ENCODE measurements at places on chromosomes 3 and 15.
A peak's percentile ranks its signal among the peaks of the same experiment; 100 is the strongest.

- no peak for DNase-seq
Observed at GRCh38 chr3:5056111-5056391, 66.0 kb upstream of the ARL8B start.

DNA sequence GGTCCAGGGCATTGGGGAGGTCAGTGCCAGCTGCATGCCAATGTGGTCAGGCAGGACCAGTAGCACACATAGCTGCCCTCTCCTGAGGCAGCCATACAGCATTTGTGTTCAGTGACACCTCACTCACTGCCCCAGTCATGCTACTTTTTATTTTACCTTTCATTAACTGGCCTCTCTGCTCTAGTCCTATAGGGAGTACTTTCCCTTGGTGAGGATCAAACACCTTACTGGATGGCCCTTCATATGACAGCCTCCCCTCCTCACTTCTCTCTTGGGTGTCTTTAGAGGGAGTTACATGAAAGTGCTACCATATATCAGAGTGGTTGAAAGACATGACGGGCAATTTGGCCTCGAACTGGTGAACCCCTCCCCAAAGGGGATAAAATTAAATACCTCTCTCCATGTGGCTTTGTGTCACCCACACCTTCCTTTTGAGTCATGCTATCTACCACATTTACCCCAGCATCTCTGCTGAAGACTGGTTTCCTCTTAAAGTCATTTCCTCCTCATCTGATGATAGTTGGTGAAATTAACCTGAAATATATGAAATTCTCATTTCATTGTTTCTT is 17.6 kb downstream of the RLBP1 start:
- DNase-seq = no peak

- DNase-seq = peak; percentile 18
Observed at GRCh38 chr15:77118882-77119321, 48.0 kb upstream of the TSPAN3 start.

GRCh38 chr3:188180114-188180513 is 26.2 kb downstream of the LPP start:
- no peak for DNase-seq
